ENCODE measurements at places on chromosomes 5 and 9. TPM values are rescaled to one million over a fixed set of nuclear protein-coding genes. Genes with fewer than 3 reads are reported as not detected.
A peak's percentile ranks its signal among the peaks of the same experiment; 100 is the strongest.

- no peak overlapping the region for H3K27ac ChIP-seq
- H3K4me3 ChIP-seq: no peak overlapping the region
- no peaks in the 10 kb centered on the region for H3K27me3 ChIP-seq
- no peaks in the 10 kb centered on the region for H3K36me3 ChIP-seq
- no peak for DNase-seq
Observed at GRCh38 chr5:60437308-60437707, 262.7 kb downstream of the DEPDC1B start.

- H3K27me3 ChIP-seq: no peaks in the 10 kb centered on the region
- H3K36me3 ChIP-seq: peaks cover 12% of the 10 kb centered on the region
- no peak overlapping the region for H3K27ac ChIP-seq
Observed at GRCh38 chr9:128394379-128395168, 23.4 kb downstream of the URM1 start.

- no peaks in the 10 kb centered on the region for H3K4me1 ChIP-seq
- no peak for DNase-seq
- no peak overlapping the region for H3K4me3 ChIP-seq
- H3K27ac ChIP-seq: no peak overlapping the region
- no peaks in the 10 kb centered on the region for H3K27me3 ChIP-seq
- no peaks in the 10 kb centered on the region for H3K36me3 ChIP-seq
Observed at GRCh38 chr9:18706648-18707047, 232.7 kb downstream of the ADAMTSL1 start.

GRCh38 chr9:133974631-133975341, 17.3 kb downstream of the VAV2 start:
- H3K4me1 ChIP-seq: peaks cover 52% of the 10 kb centered on the region
- no peaks in the 10 kb centered on the region for H3K36me3 ChIP-seq
- H3K4me3 ChIP-seq: no peak overlapping the region
- H3K27me3 ChIP-seq: no peaks in the 10 kb centered on the region

DNA sequence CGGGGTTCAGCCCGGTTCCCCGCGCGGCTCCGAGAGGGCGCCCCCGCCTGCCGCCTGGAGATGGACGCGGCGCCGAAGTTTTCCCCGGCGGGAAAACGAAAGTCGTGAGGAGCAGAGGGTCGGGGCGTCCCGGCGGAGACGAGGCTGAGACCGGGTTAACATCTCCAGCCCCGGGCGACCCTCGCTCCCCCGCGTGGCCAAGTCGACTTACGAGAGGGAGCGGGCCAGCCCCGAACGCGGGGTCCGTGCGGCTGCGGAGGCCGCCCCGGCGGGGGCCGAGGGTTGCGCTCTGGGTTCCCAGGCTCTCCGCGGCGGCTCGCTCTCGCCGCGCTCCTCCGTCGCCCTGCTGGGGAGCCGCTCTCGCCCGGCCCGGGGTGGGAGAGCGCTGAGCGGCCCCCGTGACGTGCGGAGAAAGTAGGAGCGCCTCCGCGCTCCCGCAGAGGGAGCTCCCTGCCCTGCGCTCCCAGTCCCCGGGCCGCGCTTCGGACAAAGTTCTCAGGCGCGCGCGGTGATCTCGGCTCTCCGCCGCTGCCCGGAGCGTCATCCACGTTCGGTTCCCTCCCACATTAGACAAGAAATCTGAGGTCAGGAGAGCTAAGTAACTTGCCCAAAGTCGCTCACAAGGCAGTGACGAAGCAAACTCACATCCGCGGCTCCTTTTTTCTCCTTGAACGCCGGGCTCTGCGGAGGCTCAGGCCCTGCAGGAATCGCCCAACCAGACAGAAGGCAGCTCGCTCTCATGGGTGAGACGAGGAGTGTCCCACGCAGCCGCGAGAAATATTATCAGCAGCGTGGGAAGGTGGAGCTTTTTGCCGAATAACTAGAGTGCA, 1.2 kb upstream of the GCNT4 start:
- H3K4me3 ChIP-seq: peak overlapping the region; percentile 74
- no peaks in the 10 kb centered on the region for H3K27me3 ChIP-seq
- no peaks in the 10 kb centered on the region for H3K36me3 ChIP-seq
- peak; percentile 67 for DNase-seq
- peak overlapping the region; percentile 88 for H3K27ac ChIP-seq

ANGPTL2 gene
- polyA plus RNA-seq: 2.3 TPM

ROR2 gene
- 1.2 TPM for polyA plus RNA-seq

CHSY3 gene
- 0.15 TPM for polyA plus RNA-seq
